Activated CD8-positive, alpha-beta T cell treated with anti-CD3 and anti-CD28 coated beads for 36 hours (primary cell): ENCODE measurements at places on chromosomes 12 and 14. TPM values are rescaled to one million over a fixed set of nuclear protein-coding genes. Genes with fewer than 3 reads are reported as not detected.

- no peak for DNase-seq
Observed at GRCh38 chr14:52296378-52296777, 17.7 kb upstream of the PTGER2 start.

GRCh38 chr12:72105849-72106248 is 166.3 kb upstream of the TRHDE start:
- no peak for DNase-seq

The TCTN2 gene
- 2.3 TPM for total RNA-seq

The TRIM9 gene
- 7.2 TPM for total RNA-seq

DNA sequence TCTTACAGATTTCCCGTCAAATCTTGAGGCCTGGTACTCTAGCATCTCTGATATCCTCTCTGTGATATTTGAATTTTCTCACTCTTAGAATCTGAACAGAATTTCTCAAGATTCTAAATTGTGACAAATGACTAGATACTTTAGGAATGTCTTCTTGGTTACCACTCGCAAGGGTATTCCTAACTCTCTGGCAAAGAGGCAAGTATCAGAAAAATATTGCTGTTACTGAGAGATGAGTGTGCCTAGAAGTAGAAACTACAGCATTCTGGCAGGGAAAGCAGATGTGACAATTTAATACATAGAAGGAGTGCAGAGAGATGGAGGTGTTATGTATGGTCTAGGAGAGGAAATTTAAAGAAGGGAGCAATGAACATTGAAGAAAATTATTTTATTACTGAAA is 467.8 kb downstream of the LRIG3 start:
- DNase-seq: no peak

GRCh38 chr14:100666403-100666802 is 60.3 kb upstream of the DLK1 start:
- no peak for DNase-seq

The MRPL52 gene
- total RNA-seq: 126 TPM

The TRPV4 gene
- not detected for total RNA-seq

- no peak for DNase-seq
Observed at GRCh38 chr12:124338448-124338847, 43.6 kb downstream of the RFLNA start.

The CLEC9A gene
- not detected for total RNA-seq

DNA sequence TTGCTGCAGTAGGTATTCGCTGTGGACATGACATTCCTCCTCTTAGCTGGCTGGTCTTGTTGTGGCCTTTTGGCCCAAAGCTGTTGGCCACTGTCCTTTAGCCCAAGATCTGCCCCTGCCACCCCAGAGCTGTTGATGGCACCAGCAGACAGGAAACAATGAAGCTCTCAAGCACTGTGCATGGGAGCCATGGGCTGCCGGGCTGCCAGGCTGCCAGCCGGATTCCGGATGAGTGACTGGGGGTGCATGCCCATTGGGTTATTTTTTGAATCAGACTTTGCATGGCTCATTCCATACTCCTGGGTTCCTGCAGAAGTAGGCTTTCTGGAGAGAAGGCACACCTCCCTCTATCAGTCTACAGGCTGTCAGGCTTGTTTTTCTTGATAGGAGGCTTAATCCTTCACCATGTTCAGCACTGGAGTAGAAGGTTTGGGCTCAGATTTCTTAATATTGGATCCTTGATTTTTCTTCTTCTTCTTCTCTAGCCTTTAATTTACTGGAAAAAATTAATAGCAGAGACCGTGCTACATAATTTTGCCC is 32.4 kb downstream of the MAX start:
- DNase-seq: no peak

DNA sequence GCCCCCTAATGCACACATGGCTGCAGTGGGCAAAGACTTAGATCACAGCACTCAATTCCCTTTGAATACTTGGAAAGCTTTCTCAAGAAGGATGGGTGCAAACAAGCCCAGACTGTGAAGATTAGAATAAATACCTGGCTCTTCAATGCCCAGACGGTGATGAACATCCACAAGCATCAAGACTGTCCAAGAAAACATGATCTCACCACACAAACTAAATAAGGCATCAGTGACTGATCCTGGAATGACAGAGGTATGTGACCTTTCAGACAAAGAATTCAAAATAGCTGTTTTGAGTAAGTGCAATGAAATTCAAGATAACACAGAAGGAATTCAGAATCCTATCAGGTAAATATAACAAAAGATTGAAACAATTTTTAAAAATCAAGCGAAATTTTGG is 43.8 kb upstream of the ZDHHC17 start:
- DNase-seq: no peak
